ENCODE measurements at places on chromosomes 11 and 22.
A peak's percentile ranks its signal among the peaks of the same experiment; 100 is the strongest.

DNA sequence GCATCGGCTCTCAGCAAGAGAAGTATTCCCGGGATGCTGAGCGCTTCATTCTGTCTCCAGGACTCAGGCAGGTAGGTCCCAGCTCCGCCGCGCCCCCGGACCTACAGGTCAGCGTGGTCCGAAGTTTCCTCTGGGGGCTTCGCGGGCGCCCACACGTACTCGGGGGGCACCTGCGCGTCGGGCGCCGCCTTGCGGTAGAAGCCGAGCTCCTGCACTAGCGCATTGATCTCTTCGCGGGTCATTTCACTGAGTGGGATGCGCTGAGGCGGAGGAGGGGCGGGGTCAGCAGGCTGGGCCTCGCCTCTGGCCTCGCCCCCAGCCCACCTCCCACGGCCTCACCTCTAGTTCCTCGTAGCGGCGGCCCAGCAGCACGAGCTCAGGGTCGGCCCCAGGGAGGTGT is 2.5 kb downstream of the SELENOM start:
- DNase-seq: no peak

- DNase-seq: no peak
Observed at GRCh38 chr22:50118557-50119168, 28.9 kb downstream of the MOV10L1 start.

GRCh38 chr22:31096657-31097279 is 10.6 kb downstream of the SELENOM start:
- no peak for DNase-seq

DNA sequence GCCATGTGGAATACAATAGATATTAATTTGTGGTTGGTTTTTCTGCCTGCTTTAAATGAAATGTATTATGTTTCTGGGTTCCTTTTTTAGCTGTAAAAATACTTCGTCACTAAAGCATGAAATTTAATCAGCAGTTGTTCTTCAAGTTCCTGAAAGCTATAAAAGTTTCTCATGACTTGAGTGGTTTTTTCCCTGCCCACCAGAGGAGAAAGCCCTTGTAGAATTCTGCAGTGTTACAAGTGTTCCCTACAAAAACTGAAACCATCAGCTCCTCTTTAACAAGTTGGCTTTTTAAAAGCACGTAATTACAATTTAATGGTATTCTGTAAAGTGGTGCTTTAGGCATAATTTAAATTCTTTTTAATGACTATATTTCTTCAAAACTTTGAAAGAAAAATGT is 56.2 kb downstream of the PANX1 start:
- no peak for DNase-seq

- DNase-seq: no peak
Observed at GRCh38 chr11:69368119-69368880, 74.3 kb downstream of the MYEOV start.

- DNase-seq: no peak
Observed at GRCh38 chr22:31488346-31488883, 1.2 kb downstream of the EIF4ENIF1 start.

GRCh38 chr11:27535103-27535502 is 28.5 kb upstream of the LIN7C start:
- no peak for DNase-seq

- DNase-seq: no peak
Observed at GRCh38 chr11:2122907-2123627, 16.1 kb downstream of the IGF2 start.

GRCh38 chr11:88352139-88352538 is 14.6 kb upstream of the CTSC start:
- DNase-seq: no peak

DNA sequence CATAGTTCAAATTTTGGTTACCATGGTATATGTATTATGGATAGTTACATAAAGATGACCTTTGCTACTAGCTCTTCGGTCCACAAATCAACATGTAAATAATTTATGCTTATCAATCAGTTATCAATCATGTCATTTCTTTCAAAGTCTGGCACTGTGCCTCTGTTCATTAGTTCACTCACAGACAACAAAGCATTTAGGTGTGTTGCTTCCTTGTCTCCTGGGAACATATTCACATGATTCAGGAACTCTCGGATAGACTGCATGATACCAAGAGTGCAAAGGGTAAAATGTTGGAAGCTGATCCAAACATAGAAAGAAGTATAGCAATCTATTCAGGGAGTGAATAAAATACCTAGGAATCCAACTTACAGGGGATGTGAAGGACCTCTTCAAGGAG is 14.3 kb upstream of the ACRV1 start:
- DNase-seq: no peak

GRCh38 chr22:45268167-45268957 is 16.4 kb upstream of the UPK3A start:
- no peak for DNase-seq

- no peak for DNase-seq
Observed at GRCh38 chr11:117356126-117356890, 28.7 kb downstream of the CEP164 start.

DNA sequence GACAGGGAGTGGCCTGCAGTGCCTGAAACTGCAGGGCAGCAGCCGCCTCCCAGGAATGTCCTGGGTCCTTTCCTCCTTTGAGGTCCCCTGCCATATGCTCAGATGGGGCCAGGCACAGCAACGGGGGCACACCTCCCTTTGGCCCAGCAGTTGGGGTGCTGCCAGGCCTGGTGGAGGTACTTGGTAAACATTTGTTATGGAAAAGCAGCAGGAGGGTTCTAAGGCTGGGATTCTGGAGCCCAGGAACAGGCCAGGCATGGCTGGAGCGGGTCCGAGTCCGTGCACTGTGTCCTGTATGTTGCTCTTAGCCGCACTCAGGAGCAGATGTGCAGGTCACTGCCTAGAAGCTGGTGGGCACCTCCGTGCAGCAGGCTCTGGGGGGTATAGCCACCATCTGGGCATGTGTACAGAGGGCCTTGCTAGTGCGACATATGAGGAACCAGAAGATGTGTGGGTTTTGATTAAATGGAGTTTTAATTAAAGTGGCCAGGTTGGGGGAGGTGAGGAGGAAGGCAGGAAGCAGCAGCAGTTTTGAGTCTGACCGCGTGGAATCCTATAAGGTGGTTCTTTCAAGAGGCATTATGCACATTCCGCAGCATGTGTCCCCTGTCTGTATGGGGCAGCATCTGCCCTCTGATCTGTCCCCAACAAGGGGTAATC is 1.5 kb downstream of the ADORA2A start:
- DNase-seq: no peak

DNA sequence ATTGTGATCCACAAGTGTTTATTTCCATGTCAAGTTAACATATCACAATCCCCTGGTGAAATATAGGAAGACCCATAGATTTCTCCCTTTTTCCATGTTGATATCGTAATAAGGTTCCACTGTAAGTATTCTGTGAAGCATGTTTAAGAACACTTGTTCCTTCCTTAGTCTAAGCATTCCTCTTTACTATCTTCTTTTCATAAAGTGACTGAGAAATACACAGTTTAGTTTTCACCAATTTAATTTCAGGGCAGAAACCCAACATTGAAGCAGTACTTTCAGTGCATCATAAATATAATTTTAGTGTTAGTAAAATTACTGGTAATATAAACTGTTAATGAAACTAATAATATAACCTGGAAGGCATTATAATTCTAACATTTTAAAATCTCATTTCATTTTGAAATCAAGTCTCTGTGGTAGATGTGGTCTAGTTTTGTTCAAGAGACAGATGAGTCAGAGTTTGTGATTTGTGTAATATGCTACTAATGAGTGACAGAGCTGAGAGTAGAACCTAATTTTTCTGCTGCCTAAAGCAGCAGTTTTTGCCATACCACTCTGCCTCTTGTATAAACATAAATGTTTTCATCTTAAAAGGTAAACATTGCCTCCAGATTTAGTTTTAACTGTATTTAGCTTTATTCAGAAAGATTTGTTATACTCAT is 79.4 kb downstream of the ATM start:
- DNase-seq: no peak

- no peak for DNase-seq
Observed at GRCh38 chr22:24751518-24751917, 23.0 kb downstream of the PIWIL3 start.

GRCh38 chr11:19241260-19242178 is 774 bp upstream of the E2F8 start:
- no peak for DNase-seq

- no peak for DNase-seq
Observed at GRCh38 chr11:130979386-130979972, 63.2 kb upstream of the SNX19 start.

GRCh38 chr22:50148991-50149721 is 21.4 kb upstream of the PANX2 start:
- peak; percentile 77 for DNase-seq

GRCh38 chr22:26707581-26707980 is 50.2 kb downstream of the MIAT start:
- DNase-seq: no peak

Measured in CD4-positive, alpha-beta T cell treated with Interferon gamma for 1 hour (primary cell).